DMS153 (cell line): ENCODE measurements at places on chromosomes 12 and 14.
A peak's percentile ranks its signal among the peaks of the same experiment; 100 is the strongest.

- DNase-seq: no peak
Measured at GRCh38 chr12:90428465-90428864, 526.5 kb downstream of the CCER1 start.

DNA sequence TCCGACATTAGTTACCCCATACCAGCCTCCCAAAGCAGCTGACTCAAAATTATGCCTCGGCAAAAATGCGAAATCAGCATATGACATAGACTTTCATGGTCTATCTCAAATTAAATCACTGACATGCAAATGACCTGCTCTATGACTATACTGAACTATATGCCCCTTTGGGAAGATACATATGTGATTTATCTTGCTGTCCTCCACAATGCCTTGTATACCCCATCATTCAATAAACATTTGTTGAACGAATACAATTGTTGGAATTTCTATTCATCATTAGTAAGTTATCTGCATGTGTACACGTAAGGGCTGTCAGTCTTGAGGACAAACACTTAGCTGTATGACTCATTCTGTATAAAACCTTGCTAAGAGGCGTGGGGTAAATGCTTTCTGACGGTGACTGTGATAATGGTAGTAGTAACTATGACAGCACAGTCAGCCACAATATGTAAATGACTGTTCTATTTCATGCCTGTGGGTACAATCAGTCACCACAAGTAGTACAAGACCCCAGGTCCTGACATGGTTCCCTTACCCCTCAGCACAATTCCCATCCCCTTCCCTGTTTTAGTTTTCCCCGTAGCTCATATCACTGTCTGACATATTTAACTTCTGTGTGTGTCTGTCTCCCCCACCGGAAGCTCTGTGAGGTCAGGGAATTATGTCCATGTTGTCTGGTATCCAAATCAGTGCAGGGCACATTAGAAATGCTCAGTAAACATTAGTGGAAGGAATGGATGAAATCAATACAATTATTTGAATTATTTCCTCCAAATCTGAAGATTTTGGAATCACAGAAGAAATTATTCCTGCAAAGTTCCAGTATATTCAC is 42.8 kb downstream of the STXBP6 start:
- DNase-seq: peak; percentile 68

DNA sequence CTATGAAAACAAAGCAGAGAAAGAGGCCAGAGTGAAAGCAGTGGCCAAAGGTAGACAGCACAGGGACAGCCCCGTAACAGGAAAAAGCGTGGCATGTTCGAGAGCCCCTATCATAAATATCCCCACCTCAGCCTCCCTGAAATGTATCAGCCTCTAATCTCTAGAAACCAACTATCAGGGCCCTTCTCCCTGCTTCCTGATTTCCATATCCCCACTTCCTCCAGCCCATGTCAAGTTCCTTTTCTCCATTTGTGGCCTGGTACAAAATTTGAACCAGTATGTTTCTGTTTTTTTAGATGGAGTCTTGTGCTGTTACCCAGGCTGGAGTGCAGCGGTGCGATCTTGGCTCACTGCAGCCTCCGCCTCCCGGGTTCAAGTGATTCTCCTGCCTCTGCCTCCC is 16.9 kb downstream of the DEPDC4 start:
- no peak for DNase-seq

- no peak for DNase-seq
Measured at GRCh38 chr12:78118486-78118885, 287.8 kb downstream of the NAV3 start.

DNA sequence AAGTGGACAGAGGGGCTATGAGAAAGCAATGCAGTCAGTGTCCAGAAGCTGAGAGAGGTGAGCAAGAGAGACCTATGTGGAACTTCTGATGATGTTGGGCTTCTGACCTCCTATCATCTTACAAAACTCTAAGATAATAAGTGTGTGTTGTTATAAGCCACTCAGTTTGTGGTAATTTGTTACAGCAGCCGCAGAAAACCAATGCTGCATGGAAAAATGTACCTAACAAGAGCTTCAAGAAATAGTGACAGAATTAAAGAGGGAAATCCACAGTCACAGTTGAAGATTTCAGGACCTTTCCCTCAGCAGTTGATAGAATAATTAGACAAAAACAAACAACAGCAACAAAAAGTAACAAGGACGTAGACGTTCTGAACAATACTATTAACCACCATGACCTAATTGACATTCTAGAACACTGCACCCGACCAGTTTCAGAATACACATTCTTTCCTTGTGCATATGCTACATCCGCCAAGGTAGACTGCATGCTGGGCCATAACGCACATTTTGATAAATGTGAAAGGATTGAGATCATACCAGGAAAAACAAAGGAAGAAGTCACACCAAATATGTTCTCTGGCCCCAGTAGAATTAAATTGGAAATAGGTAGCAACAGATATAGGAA is 1.8 kb upstream of the EVL start:
- DNase-seq: no peak
